ENCODE measurements at places on chromosomes 7 and 10.

GRCh38 chr7:10239695-10240345 is 733.9 kb upstream of the PHF14 start:
- no peak for DNase-seq

DNA sequence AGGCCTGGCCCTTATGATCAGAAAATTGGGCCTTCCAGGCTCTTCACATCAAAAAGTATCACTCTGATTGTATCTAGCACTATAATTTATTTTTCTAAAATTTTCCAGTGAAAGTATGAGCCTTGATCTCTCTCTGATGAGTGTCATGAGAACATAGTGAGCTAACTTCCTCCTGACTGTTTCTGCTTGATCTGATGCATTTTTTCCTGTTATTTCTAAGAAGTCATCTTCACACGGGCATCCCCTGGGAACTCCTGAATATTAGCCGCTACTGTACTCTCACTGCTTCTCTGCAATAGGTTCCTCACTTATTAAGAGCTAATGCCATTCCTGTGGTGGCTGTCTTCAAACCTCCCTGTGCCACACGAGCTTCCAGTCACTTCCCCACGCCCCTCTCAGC is 63.1 kb upstream of the ZPBP start:
- no peak for DNase-seq

DNA sequence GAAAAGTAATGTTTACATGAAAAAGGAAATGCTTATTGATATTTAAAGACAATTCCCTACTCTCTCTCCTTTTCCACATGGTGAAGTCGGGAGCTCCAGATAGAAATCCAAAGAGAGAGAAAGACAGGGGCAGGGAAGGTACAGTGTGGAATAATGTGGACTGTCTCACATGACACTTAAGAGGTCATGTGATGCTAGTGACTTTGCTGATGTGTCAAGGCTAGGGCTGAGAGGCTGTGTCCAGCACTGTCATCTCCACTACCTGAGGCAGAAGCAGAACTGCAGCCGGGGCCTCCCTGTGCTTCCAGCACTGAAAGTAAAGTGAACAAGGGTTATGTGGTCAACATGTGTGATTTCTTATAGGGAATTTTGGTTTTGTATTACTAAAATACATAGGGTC is 26.0 kb downstream of the NRG3 start:
- DNase-seq = no peak

GRCh38 chr10:121048749-121049148 is 197.6 kb downstream of the WDR11 start:
- no peak for DNase-seq

DNA sequence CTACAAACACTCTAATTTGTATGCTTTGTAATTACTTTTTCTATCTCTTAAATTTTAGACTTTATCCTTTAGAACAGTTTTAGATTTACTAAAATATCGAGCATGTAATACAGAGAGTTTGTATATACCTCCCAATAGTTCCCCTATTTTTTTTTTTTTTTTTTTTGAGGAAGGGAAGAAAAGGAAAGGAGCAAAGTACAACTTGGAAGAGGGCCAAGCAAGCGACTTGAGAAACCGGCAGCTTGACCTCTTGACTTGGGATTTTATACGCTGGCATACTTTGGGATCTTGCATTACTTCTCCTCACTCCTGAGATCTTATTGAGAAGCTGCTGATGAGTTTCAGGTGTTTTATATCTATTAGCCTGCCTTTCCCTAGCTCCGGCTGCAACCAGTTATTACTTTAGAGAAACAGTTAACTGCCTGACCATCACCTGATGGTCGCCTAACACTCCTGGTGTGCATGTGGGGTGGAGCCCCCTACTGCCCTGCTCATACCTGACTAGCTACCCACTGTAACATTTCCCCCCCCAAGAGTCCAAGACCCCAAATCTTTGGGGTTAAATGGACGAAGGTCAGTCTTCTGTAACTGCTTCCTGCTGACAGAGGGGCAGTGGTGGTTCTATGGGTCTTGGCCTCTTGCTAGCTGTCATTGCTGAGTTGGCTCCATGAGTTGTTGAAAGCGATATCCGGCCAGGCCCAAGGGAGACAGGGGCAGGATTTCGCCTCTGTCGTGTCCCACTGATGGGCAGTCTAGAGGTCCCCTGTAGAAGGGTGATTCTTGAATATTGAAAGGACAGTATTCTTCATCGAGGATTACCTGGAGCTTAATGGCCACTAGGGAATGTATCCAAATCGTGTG is 28.5 kb downstream of the MKLN1 start:
- no peak for DNase-seq

Measured in putamen (tissue), 1 donor.